ENCODE measurements at places on chromosomes 4 and X.

GRCh38 chr4:76310683-76311082 is 4.2 kb downstream of the STBD1 start:
- DNase-seq, result no peak

- no peak for DNase-seq
Measured at GRCh38 chr4:71978210-71978835, 53.5 kb upstream of the NPFFR2 start.

DNA sequence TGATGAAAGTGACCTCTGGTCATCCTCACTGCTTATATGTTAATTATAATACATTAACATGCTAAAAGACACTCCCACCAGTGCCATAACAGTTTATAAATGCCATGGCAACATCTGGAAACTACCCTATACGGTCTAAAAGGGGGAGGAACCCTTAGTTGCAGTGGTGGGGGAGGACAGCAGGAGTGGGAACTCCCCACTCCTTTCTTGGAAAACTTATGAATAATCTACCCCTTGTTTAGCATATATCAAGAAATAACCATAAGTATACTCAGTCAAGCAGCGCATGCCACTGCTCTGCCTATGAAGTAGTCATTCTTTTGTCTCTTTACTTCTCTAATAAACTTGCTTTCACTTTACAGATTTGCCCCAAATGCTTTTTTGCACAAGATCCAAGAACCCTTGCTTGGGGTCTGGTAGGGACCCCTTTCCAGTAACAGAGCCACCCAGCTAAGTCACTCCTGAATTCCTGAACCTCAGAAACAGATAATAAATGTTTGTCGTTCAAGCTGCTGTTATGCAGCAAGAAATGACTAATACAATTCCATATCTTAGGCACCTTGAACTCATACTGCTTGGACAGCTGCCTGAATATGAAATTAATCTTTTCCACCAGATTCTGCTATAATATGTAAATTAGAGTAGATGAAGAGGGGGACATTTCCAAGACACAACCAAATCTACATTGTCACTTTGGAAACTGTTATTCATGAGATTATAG is 14.4 kb upstream of the REPS2 start:
- no peak for DNase-seq

GRCh38 chr4:26992657-26993361 is 132.2 kb downstream of the STIM2 start:
- no peak for DNase-seq

GRCh38 chr4:121016611-121017010 is 55.7 kb downstream of the NDNF start:
- DNase-seq, result no peak

DNA sequence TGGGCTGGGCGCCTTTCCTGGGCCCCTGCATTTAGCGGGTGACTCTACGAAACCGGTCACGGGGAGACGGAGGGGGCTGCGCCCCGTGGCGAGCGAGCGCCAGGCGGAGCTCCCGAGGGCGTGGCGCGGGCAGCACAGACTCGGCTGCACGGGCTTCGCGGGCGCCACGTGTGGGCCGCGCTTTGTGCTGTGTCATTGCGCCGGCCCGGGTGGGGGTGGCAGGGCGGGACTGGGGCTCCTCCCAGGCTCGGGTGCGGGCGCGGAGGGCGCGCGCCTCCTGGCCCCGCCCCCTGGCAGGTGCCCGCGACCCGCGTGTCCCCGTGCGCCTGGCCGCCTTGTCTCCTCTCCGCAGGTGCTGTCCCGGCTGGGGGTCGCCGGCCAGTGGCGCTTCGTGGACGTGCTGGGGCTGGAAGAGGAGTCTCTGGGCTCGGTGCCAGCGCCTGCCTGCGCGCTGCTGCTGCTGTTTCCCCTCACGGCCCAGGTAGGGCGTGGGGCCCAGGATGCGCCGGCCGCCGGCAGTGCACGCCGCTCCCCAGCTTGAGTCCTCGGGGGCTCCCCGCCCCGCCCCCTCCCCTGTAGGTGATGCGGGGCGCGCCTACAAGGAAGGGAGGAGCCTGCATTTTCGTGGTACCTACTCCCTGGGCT is 651 bp downstream of the UCHL1 start:
- DNase-seq, result no peak

All from central memory CD8-positive, alpha-beta T cell (primary cell).